Activated CD4-positive, alpha-beta T cell treated with anti-CD3 and anti-CD28 coated beads for 36 hours (primary cell): ENCODE measurements at places on chromosomes 6 and 20. TPM values are rescaled to one million over a fixed set of nuclear protein-coding genes. Genes with fewer than 3 reads are reported as not detected.
A peak's percentile ranks its signal among the peaks of the same experiment; 100 is the strongest.

Gene GPSM3
- total RNA-seq: 82.6 TPM

Gene SRMS
- total RNA-seq: not detected

Gene ID4
- not detected for total RNA-seq

Gene MLIP
- not detected for total RNA-seq

GRCh38 chr6:81562169-81562568 lies 190.3 kb downstream of the TENT5A start:
- no peak overlapping the region for H3K4me3 ChIP-seq
- no peak for DNase-seq
- no peaks in the 10 kb centered on the region for H3K27me3 ChIP-seq

- H3K4me1 ChIP-seq: peaks cover 11% of the 10 kb centered on the region
- H3K27me3 ChIP-seq: peaks cover 50% of the 10 kb centered on the region
- no peaks in the 10 kb centered on the region for H3K36me3 ChIP-seq
- no peak for DNase-seq
Measured at GRCh38 chr6:106976270-106976669, 1.7 kb upstream of the CD24 start.

- no peaks in the 10 kb centered on the region for H3K4me1 ChIP-seq
- H3K36me3 ChIP-seq: no peaks in the 10 kb centered on the region
- H3K27me3 ChIP-seq: peaks cover 6% of the 10 kb centered on the region
- DNase-seq: no peak
- no peak overlapping the region for H3K4me3 ChIP-seq
Measured at GRCh38 chr20:50415516-50416268, 94.5 kb upstream of the PTPN1 start.

- no peaks in the 10 kb centered on the region for H3K27me3 ChIP-seq
- H3K4me3 ChIP-seq: no peak overlapping the region
- peaks cover 14% of the 10 kb centered on the region for H3K4me1 ChIP-seq
- DNase-seq: peak; percentile 21
- H3K36me3 ChIP-seq: no peaks in the 10 kb centered on the region
Measured at GRCh38 chr6:143299253-143300166, 151.0 kb downstream of the ADAT2 start.

DNA sequence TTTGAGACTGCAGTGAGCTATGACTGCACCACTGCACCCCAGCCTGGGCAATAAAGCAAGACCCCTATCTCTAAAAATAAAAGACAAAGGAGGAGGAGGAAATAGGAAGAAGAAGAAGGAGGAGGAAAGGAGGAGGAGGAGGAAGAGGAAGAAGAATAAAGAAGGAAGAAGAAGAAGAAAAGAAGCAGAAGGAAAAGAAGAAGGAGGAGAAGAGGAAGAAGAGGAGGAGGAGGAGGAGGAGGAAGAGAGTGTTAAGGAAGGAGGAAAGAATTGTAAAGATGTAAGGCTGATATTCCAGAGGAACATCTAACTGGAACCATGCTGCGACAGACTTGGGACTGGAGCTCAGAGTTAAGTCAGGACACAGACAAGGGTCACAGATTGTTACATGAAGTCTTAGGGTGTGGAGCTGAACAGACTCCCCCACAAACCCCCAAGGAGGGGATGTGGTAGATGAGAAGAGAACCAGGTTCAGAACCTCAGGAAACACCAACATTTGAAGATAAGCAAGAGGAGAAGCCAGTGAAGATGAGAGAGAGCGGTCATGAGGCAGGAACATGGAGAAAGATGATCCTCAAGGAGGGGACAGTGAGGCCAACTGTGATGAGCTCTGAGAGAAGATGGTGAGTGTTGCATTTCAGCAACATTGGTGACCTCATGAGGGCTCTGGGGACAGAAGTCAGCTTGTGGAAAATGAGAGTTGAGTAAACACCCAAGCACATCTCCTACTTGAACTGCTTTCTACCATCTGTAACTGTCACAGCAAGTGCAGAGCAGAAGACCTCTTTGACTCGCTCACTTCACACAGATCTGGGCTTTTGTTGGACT lies 118.2 kb downstream of the CD164 start:
- H3K4me3 ChIP-seq: no peak overlapping the region
- no peaks in the 10 kb centered on the region for H3K36me3 ChIP-seq
- H3K27ac ChIP-seq: no peak overlapping the region
- H3K4me1 ChIP-seq: no peaks in the 10 kb centered on the region
- no peak for DNase-seq

GRCh38 chr6:15715060-15715459 lies 52.2 kb upstream of the DTNBP1 start:
- H3K36me3 ChIP-seq: peaks cover 8% of the 10 kb centered on the region
- H3K4me1 ChIP-seq: peaks cover 26% of the 10 kb centered on the region
- H3K27ac ChIP-seq: peak overlapping the region; percentile 86
- peaks cover 6% of the 10 kb centered on the region for H3K27me3 ChIP-seq
- H3K4me3 ChIP-seq: no peak overlapping the region
- DNase-seq: peak; percentile 70

- no peak overlapping the region for H3K4me3 ChIP-seq
- no peak overlapping the region for H3K27ac ChIP-seq
- H3K36me3 ChIP-seq: peaks cover 16% of the 10 kb centered on the region
- no peak for DNase-seq
- H3K27me3 ChIP-seq: no peaks in the 10 kb centered on the region
Measured at GRCh38 chr20:25338112-25339023, 52.3 kb downstream of the ABHD12 start.

GRCh38 chr6:14791526-14791925 lies 454.3 kb upstream of the JARID2 start:
- no peak overlapping the region for H3K27ac ChIP-seq
- H3K36me3 ChIP-seq: no peaks in the 10 kb centered on the region
- no peak overlapping the region for H3K4me3 ChIP-seq
- peaks cover 2% of the 10 kb centered on the region for H3K27me3 ChIP-seq
- H3K4me1 ChIP-seq: peaks cover 21% of the 10 kb centered on the region
